Hematopoietic multipotent progenitor cell treated with erythropoietin and hydrocortisone succinate and interleukin-3 and kit ligand, for 17 days (in vitro differentiated cells): ENCODE measurements at places on chromosomes 7 and 10.

DNA sequence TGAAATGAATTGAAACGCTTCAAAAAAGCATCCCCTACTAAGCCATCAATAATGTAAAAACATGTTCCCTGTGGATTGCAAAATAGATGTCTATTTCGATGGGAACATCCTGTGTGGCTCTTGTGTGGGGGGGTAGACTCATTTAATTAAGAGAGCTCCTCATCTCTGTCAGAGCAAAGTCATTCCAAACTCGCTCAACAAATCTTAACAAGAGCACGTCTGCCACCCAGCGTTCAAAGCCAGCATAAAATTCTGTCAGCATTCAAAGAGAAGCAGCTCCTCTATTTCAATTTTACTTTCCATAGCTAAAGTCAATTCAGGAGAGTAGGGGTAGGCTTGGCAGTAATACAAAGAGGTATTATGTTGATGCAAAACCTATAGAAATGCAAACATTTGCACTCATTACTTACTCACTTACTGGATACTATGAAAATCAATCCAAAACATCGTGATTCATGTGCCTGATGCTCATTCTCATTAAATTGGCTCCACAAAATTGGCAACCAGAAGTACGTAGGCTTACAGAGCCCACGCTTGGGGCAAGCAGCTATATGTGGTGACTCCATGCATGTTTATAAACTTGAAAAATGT, 114.9 kb downstream of the IPMK start:
- peak; percentile 12 for DNase-seq

GRCh38 chr10:72539137-72539536, 86.7 kb downstream of the MICU1 start:
- no peak for DNase-seq

DNA sequence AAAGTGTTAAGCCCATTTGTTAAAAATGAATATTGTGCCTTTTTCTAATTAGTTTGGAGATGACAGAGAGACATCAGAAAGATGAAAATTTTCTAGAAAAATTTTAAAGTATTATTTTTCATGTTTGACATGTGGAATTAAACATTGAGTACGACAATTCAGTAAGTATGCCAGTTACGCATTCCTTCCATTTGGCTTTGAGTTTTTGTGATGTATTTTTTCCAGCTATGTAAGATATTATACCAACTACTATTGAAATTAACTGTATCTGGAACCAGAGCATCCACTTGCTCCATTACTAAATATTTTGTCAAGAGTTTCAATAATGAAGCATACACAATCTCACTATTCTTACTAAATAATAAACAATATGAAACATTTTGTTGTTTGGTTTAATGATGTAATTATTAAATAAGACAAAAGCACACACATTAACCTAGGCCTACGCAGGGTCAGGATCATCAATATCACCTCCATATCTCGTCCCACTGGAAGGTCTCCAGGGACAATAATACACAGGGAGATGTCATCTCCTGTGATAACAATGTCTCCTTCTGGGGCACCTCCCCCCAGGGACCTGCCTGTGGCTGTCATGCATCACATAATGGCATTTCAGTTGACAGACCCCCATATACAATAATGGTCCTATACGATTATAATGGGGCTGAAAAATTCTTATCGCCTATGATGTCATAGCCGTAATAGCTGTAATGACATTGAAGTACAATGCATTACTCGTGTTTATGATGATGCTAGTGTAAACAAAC, 274.1 kb downstream of the REEP3 start:
- DNase-seq, result no peak

- DNase-seq, result no peak
Measured at GRCh38 chr10:9733766-9734165, 1283.9 kb upstream of the CELF2 start.

DNA sequence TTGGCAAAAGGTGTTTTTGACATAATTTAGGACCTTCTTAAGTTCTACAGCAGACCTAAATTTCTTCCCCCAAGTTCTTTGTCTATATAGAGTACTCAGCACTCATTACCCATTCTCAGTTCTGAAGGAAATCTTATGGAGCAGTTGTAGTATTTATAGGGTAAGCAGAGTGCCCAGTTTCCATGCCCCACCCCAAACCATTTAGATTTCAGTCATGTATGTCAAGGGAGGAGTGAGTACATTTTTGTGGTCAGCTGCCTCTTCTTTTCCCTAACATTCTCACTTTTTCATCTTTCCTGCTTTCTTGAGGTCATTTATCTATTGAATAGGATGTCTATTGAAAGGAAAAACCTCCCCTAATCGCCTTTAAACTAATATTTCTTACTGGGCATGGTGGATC, 83.3 kb downstream of the KAT6B start:
- no peak for DNase-seq

GRCh38 chr7:40923626-40924025, 779.3 kb downstream of the INHBA start:
- no peak for DNase-seq

- DNase-seq, result no peak
Measured at GRCh38 chr7:108103558-108104298, 26.4 kb downstream of the LAMB4 start.

DNA sequence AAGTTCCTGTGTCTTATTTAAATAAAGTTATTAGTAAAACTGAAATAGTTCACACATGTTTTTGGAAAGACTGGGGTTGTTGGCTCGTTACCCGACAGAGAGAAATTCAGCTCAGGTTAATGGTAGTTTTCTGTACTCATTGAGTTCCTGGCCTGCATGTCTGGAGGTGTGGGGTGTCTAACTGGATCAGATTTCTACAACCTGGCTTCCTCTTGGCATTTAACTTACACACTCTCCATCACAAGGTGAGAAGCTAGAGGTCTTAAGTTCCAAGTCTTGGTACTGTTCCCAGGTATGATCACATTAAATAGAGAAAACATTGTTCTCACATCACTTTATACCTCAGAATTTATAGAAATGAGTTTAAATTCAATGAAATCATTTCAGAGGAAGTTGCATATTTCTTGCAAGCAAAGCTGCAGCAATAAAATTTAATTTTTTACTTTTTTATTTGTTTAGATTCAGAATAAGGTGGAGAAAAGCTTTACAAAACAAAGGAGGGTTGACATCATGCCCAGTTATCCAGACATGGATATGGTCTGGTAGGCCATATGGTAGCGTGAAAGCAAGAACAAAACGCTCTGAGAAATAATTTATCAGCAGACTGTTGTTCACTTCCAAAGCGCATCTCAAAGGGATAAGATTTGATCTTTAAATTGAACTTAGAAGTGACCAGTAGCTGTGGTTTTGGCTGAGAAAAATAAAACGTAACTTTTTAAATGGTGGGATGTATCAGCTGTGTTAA, 120.6 kb downstream of the GLCCI1 start:
- no peak for DNase-seq

GRCh38 chr10:133365461-133366129, 7.6 kb downstream of the ECHS1 start:
- no peak for DNase-seq

GRCh38 chr7:141550386-141551093, 670 bp upstream of the AGK start:
- no peak for DNase-seq

GRCh38 chr10:103241262-103242011, 4.2 kb upstream of the RPEL1 start:
- DNase-seq, result peak; percentile 64

GRCh38 chr10:24287559-24288195, 78.7 kb downstream of the KIAA1217 start:
- DNase-seq, result no peak

- DNase-seq, result no peak
Measured at GRCh38 chr10:21329995-21330627, 195.4 kb downstream of the SKIDA1 start.

GRCh38 chr7:156178857-156179256, 366.6 kb upstream of the SHH start:
- no peak for DNase-seq

GRCh38 chr10:46090258-46090812, 44.3 kb upstream of the MSMB start:
- no peak for DNase-seq

GRCh38 chr10:92756201-92757065, 66.7 kb downstream of the HHEX start:
- DNase-seq, result peak; percentile 21

- no peak for DNase-seq
Measured at GRCh38 chr10:97911217-97911616, 61.6 kb downstream of the GOLGA7B start.

DNA sequence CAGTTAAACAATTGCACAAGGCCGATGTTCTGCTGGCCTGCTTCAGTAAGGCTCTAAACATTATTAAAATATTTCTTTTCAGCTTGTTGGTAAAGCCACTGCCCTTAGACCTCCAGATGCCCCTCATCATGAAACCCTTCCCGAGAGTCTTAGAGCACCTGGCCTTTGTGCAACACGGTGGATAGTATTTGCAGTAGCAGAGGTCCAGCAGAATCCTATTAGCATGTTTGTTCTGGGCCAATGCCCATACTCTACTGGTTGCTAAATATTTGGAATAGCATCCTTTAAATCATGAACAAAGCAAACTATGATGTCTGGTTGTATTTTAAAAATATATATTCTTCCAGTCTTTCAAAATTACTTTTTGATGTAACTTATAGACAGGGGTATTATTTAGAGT, 584.6 kb downstream of the CNTNAP2 start:
- no peak for DNase-seq

- DNase-seq, result no peak
Measured at GRCh38 chr10:43209074-43209455, 57.8 kb downstream of the RASGEF1A start.

- DNase-seq, result no peak
Measured at GRCh38 chr7:37385787-37386186, 62.9 kb downstream of the ELMO1 start.

DNA sequence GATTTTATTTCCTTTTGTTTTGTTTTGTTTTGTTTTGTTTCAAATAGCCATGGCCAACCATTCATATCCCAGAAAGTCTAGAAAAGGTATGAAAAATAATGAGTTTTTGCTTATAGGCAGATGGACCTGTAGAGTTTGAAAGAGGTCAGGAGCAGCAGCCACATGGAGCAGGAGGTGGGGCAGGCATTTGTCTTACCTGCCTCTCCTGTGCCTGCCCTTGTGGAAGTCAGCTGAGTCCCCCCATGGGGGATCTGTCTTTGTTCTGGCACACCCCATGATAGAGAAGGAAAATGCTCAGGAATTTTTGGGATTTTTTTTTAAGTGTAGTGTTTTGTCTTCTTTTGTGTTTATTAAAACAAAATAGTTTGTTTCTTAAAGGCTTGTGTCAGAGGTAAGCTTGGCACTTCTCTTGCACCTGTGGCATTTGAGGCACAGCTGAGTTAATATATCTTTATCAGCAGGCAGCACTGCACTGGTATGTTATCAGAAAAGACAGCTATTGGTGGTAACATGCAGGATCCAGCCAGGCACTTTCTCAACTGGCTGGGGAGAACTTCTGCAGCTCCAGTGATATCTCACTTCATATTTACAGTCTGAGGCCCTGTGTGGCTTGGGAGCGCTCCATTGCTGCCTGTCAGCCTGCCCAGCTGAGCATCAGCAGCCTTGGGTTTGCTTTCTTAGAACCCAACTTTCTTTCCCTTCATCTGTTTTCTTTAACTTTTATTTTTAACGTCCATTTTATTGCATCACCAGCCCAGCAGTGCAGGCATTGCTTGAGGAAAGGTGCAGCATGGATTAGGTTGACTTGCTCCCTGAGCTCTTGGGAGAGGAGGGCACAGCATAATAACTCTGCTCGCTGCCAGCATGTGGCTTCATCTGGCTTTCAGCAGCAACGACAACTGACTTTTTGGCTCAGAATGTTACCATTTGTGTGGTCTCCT, 44.4 kb downstream of the LRRC4 start:
- peak; percentile 64 for DNase-seq

DNA sequence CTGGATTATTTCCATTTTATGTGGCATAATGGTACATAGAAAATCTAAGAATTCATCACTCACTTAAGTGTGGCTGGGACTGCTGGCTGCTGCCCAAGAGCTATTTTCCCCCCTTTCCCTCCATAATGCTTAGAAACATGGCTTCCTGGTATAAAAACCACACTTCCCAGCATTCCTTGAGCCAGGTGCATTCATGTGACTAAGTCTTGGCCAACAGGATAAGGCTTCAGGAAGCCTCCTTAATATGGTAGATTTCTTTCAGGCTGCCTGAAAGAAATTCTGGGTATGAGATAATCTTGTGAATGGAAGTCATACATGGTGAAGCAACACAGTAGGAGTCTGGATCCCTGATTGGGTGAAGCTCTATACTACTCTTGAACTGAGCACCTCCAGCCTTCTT, 178.0 kb downstream of the JAZF1 start:
- no peak for DNase-seq

DNA sequence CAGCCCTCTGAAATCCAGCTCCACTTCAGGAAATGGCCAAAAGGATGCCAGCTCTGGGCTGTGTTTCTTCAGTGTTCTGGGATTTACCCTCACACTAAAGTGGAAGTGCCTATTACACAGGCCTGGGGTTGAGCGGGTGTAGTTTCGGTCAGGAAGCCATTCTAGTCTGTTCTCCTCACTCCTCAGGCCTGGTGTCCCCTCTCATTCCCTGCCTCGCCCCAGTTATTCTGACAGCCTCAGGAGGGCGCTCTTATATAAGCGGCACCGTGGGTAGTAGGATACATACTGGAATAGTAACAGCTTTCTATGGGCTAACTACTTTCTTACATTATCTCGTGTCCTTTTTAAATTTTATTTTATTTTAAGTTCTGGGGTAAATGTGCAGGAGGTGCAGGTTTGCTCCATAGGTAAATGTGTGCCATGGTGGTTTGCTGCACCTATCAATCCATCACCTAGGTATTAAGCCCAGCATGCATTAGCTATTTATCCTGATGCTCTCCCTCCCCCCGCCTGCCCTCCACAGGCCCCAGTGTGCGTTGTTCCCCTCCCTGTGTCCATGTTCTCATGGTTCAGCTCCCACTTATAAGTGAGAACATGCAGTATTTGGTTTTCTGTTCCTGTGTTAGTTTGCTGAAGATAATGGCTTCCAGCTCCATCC, 12.2 kb upstream of the LGI1 start:
- DNase-seq, result no peak

- peak; percentile 10 for DNase-seq
Measured at GRCh38 chr7:47978790-47979144, 648 bp downstream of the HUS1 start.

GRCh38 chr7:88771417-88771816, 11.9 kb downstream of the ZNF804B start:
- no peak for DNase-seq

DNA sequence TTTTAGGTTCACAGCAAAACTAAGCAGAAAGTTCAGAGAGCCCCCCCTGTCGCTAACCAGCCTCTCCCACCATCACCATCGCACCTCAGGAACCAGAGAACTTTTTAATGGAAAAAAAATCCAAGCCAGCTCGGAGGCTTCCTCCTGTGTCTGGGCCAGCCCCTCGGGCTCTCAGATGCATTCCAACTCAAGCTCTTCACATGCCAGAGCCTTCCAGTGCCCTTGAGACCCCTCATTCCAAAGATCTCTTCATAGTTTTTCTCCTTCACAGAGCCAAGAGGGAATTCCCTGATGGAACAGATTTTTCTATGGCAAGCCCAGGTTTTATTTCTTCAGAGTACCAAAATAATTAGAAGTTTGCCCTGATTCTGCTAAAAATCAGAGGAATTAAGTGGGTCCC, 153.4 kb upstream of the LANCL2 start:
- no peak for DNase-seq

GRCh38 chr7:12911053-12911452, 223.6 kb downstream of the ARL4A start:
- no peak for DNase-seq
